Foreskin melanocyte (primary cell): ENCODE measurements at places on chromosomes 2 and 18.

GRCh38 chr2:182542501-182543258, 115.8 kb upstream of the PDE1A start:
- DNase-seq: no peak

DNA sequence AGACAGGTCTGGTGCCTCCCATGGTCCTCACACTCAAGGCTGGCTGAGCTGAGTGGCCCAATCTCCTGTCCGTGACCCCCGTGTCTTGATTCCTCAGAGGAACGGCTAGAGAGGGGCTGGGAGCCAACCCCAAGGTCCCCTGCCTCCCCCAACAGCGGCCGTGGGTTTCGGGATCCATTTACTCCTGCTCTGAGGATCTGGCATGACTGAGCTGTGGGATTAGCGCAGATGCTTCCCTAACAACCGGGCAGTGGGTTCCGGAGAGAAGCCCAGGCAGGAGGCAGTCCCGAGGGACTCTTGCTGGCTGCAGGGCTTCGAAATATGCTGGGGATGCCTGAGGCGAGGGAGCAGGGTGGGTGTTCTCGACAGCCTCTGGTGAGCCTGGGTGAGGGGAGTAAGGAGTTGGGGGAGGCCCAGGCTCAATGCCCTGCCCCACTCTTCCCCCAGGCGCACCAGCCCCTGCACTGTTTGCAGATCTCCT, 18.9 kb downstream of the GPR35 start:
- no peak for DNase-seq

- no peak for DNase-seq
Observed at GRCh38 chr18:12686100-12686499, 16.4 kb downstream of the CEP76 start.

GRCh38 chr2:56770490-56770889, 586.7 kb downstream of the CCDC85A start:
- no peak for DNase-seq

GRCh38 chr2:43001055-43001378, 208.6 kb upstream of the HAAO start:
- no peak for DNase-seq

DNA sequence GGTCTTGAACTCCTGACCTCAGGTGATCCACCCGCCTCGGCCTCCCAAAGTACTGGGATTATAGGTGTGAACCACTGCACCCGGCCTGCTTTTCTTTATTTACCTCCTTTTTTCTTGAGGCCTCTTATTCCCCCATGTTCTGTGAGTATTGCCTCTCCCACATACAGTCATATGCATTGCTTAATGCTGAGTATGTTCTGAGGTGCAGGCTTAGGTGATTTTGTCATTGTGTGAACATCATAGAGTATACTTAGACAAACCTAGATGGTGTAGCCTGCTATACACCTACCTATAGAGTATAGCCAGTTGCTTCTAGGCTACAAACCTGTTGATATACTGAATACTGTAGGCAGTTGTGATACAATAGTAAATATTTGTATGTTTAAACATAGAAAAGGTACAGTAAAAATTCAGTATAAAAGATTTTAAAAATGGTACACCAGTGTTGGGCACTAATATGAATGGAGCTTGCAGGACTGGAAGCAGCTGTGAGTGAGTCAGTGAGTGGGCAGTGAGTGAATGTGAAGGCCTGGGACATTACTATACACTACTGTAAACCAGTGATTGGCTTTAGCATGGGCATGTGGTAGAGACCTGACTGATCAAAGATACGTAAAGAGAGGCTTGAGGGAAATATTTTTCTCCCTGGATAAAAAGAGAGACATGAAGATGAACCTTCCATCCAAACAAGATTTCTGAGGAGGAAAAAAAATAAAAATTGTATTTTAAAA, 17.6 kb downstream of the SLC39A10 start:
- no peak for DNase-seq

DNA sequence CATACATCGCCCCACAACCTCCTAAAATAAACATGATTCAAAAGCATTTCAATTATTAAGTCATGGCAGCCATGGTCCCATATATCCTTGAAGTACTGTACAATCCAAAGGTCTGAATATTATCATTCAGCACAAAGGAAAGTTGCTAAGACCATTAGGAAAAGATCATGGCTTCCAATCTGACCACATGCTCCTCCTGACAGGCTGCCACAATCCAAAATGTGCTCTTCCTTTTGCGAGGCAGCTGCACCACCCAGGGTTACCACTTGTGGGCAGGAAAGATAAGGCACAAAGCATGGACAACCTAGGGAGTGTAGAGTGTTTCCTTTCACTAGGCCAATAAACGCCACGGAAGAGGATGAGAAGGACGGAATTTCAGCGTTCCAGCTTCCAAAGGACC, 5.4 kb downstream of the BOLA3 start:
- no peak for DNase-seq

DNA sequence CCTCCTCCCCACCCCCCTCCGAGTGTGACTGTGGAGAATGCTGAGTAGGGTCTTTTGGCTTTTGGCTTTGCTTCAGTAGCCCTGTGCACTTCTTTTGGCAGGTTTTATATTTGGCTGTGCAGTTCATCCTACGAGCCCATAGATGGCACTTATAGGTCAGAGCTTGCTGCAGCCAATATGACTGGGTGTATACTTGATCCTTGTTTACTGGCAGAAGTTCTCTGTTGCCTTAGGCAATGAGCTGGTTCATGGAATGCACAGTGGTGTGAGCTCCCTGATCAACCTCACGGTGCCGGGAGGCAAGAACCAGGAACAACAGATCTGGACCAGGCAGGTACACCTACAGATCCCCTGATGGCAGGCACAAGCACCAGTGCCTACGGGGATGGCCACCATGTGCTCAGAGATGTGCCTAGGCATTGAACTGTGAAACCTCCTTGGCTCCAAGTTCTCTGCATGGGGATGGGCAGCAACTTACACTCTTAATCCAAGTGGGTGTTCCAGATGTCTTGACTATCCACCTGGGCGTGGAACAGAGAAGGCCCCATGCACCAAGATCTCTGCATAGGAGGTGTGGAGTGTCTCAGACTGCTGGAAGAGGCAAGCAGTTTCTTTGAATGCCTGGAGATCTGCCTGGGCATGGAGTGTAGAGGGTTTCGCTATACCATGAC, 190.4 kb downstream of the KIAA1328 start:
- peak; percentile 20 for DNase-seq

DNA sequence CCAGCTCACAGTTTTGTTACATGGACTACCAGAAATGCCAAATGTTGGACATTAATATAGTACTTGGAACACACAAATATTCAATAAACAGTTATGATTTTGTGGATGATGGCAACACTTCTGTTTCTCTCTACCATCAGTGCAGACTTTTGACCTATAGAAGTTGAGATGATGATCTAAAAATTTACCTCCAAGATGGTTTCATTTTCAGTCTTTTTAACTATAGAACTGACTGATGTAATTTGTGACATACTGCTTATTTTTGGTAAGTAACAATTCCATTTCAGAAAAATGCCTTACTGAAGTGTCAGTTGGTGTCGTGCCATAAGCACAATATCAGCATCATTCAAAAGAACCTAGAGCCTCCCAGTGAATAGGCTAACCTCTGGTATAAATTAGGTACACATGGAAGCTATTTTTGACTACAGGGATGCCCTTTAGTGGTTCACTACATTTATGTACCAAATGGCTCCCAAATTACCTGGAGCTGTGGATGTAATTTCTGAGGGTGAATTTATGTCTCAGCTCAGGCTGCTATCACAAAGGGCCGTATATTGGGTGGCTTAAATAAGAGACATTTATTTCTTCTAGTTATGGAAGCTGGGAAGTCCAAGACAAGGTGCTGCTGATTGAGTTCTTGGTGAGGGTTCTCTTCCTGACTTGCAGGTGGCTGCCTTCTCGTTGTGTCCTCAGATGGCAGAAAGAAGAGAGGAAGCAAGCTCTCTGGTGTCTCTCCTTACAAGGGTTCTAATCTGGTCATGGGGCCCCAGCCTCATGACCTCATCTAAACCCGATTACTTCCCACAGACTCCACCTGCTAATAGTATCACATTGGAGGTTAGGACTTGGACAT, 66.5 kb downstream of the ALPK2 start:
- no peak for DNase-seq

GRCh38 chr18:64131314-64131713, 17.6 kb downstream of the LINC00305 start:
- no peak for DNase-seq

DNA sequence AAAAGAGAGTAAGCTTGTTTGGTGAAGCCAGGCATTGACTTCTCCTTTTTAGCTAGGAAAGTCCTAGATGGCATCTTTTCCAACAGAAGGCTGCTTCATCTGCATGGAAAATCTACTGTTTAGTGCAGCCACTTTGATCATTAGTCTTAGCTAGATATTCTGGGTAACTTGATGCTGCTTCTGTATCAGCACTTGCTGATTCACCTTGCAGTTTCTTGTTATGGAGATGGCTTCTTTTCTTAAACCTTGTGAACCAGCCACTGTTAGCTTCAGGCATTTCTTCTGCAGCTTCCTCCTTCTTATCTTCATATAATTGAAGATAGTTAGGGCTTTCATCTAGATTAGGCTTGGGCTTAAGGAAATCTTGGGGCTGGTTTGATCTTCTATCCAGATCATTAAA, 639.7 kb downstream of the TDRD15 start:
- DNase-seq: no peak

DNA sequence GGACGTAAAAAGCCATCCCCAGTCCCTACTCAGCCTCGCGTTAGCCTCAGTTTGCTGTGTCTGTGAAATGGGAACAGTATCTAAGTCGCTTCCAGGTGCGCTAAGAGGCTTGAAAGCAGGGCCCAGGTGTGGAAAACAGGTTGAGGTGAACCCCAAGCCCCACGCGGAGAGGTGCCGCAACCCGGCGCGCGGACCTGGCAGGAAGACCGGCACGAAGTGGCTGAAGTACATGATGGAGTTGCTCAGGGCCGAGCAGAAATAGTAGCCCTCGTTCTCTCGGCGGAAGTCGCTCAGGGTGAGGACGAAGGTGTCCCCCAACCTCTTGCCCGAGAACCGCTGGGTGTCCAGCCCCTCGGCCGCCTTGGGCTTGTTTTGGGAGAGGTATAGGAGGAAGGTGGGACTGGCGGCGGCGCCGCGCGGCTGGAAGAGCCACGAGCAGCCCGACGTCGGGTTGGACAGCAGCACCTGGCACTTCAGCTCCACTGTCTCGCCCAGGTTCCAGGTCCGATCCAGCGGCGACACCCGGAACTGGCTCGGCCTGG, 508 bp downstream of the CD8A start:
- DNase-seq: no peak

DNA sequence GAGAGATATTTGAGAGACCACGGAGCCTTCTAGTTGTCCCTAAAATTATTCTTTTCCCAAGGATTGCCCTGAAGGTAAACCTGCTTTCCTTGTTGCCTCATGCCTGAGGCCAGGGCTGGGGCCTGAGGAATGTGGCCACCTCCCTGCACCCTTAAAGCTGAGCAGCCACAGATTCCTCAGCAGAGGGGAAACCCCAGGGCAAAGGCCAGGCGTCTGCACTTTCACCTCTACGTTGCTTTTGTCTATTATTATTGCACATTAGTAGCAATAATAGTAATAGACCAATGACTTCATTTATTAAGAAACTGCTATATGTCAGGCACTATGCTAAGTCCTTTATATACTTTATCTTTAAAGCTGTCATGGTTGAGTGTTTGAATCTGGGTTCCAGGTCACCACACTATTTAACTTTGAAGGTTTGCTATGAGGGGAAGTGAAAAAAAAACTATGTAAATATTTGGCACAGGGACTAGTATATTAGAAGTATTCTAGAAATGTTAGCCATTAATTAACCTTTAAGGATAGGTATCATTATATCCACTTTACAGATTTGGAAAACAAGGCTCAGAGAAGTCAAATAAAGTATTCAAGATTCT, 104.2 kb downstream of the LRRC30 start:
- no peak for DNase-seq

DNA sequence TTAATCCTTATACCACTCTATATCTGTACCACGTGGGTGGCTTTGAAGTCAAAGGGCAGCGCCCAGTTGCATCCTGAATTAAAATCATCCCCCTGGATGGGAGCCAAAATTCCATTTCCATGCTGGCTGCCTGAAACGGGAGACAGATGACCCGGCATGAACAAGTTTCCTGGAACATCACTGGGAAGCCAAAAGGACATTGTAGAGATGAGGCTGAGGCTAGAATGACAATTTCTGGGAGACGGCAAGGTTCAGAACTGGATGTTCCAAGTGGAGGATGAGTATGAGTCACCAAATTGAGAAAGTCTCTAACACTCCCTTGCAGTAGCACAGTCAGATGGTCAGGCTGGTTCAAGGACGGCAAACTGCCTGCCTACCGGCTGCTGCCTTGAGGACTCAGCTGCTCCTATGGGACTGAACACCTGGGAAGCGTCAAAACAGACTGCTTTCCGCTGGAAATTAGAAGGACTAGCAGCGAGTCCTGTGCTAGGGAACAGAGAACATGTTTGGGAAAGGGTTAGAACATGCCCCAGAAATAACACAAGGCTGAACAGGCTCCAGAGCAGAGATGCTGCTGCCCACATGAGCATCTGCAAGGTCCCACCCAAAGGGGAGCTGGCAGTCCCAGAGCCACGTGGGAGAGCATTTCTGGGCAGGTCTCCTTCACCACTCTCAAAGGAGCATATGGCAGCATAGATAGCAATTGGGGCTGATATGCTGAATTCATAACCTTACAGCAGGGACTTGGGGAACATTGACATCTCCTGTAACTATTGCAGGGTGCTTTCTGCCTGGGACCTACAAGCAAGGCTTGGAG, 32.0 kb downstream of the YPEL5 start:
- no peak for DNase-seq

- DNase-seq: peak; percentile 44
Observed at GRCh38 chr2:9095690-9096089, 92.2 kb upstream of the MBOAT2 start.

DNA sequence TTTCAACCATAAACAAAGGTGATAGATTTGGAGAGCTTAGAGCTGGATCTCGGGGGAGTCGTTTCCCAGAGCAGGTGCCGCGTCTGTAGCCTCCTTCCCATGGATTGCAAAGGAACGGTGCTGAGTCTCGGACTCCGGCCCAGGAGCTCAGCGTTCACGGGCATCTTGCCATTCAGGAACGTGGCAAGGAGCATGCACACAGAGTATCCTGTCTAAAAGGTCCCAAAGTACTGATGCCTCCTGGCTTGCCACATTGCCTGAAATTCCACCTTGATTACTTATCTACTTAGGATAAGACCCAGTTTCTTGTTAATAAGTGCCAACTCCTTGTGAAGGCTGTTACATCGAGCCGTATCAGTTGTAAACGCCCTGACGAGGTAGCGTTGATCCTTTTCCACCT, 197.8 kb upstream of the MYT1L start:
- DNase-seq: no peak
